ENCODE measurements at places on chromosomes 1 and 21. TPM values are rescaled to one million over a fixed set of nuclear protein-coding genes. Genes with fewer than 3 reads are reported as not detected.

Gene ANKRD65
- 1.6 TPM for total RNA-seq

Gene INSRR
- not detected for total RNA-seq

Gene WDR47
- total RNA-seq = 25.5 TPM

Gene C1orf141
- total RNA-seq = not detected

Gene SPRR2G
- not detected for total RNA-seq

Gene CR1L
- total RNA-seq = not detected

Gene SH2D5
- total RNA-seq = 3.9 TPM

Gene OR10J1
- total RNA-seq = not detected

Gene LMOD1
- 50.1 TPM for total RNA-seq

Gene TRIM67
- not detected for total RNA-seq

Gene CCDC27
- not detected for total RNA-seq

Gene SHISA4
- total RNA-seq = 25.0 TPM

Gene GPR52
- 2.6 TPM for total RNA-seq

Gene TSPEAR
- total RNA-seq = not detected

Measured in fibroblast of villous mesenchyme (primary cell).